Ammon's horn (tissue), 1 donor: ENCODE measurements at places on chromosomes 7 and 10.

GRCh38 chr7:105877736-105878135 lies 1.3 kb upstream of the ATXN7L1 start:
- no peak for DNase-seq

DNA sequence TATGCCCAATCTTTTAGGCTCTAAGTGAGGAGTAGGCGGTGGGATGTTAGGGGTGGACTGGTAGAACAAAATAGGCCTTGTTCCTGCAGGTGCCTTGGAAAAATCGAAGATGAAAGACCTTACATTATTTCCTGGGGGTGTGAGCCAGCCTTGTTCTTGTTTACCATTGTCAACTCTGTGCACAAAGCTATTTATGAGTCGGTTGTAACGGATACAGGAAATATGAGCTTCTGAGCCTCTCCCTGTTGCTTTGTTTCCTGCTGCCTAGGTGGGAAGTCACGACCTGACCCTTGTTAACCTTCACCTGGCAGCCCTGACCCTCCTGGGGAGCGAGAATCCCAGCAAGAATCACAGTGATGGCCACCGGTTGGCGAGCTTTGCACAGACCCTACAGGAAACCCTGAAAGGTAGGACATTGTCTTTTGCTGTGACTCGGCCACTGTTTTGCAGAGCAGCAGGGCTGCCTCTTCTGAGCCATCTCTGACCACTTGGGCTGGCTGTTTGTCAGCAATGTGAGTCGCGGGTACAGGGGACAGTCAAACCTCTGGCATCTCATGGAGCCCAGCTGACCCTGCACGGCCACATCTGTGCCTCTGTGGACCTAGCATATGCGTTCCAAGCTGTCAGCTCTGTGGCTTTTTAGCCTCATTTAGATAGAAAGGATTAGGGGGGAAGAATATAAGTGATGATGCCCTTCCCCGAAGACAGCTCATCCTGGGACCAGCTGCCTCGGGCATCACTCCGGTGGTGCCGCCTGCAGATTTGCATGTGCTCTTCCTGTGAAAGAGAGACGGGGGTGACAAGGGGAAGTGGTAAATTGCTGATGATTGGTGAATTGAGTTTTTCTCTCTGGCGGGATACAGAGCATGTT lies 102.1 kb upstream of the ANLN start:
- peak; percentile 74 for DNase-seq

GRCh38 chr7:151704299-151704959 lies 172.5 kb downstream of the PRKAG2 start:
- no peak for DNase-seq

GRCh38 chr7:24829787-24830186 lies 72.5 kb upstream of the GSDME start:
- DNase-seq: no peak

DNA sequence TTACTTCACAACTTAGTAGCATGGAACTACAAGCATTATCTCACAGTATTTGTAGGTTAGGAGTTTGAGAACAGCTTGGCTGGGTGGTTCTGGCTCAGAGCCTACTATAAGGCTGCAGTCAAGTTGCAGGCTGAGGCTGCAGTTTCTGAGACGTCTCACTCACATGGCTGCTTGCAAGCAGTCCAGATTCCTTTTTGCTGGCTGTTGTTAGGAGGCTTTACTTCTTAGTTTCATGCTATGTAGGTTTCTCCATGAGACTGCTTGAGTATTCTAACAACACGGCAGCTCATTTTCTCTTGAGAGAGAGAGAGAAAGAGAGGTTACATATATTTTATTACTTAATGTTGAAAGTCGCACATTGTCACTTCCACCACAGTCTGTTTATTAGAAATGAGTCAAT lies 1073.9 kb downstream of the NXPH1 start:
- DNase-seq: no peak

- no peak for DNase-seq
Observed at GRCh38 chr10:74035303-74035702, 37.4 kb downstream of the VCL start.

GRCh38 chr7:101163279-101164070 lies 1.9 kb downstream of the VGF start:
- DNase-seq: no peak

DNA sequence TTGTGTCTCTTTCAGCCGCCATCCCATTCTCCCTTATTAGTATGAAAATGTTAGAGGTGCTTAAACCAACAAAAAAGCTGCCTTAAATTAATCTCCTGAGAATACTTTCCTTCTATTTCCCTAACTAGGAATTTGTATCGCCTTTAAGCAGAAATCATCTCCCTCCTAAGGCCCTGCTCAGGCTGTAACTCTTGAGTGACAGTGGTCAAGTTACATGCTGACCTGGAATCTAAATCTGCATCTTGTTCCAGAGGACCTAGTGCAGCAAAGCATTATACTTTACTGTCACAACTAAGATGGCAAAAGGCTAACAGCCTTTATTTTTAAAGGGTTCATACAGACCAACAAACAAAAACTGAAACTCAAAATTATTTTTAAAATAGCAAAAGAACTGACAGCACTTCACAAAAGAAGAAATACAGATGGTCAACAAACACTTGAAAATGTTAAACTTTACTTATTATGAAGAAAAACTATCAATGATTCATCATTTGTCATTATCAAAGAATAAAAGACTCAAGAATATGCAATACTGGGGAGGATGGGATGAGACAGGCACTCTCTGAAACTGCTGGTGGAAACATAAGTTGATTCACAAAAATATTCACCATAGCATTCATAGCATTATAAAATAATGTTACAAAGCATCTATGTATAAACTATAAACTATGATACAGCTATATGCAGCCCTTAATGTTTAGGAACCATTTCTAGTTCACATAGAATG lies 11.0 kb downstream of the CYREN start:
- DNase-seq: no peak

- no peak for DNase-seq
Observed at GRCh38 chr7:90688810-90689209, 92.7 kb downstream of the CDK14 start.

GRCh38 chr10:11605807-11606408 lies 5.5 kb downstream of the USP6NL start:
- DNase-seq: no peak

DNA sequence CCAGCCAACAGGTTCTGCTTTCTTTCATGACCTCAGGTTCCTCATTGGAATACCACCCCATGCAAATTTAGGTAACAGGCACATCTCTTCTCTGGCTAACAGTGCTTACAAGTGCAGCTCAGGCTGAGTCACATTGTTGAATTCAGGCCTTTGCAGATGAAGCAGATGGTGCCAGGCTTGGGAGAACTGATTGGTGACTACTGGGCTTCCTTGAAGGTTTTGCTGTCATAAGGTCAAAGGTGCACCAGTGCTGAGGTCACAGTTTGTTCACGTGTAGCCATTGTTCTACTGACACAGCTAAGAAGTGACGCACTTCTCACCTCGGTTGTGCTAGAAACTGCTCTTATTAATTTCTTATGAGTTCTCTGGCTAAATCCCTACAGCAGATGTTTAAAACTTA lies 128.6 kb upstream of the BMPER start:
- no peak for DNase-seq

DNA sequence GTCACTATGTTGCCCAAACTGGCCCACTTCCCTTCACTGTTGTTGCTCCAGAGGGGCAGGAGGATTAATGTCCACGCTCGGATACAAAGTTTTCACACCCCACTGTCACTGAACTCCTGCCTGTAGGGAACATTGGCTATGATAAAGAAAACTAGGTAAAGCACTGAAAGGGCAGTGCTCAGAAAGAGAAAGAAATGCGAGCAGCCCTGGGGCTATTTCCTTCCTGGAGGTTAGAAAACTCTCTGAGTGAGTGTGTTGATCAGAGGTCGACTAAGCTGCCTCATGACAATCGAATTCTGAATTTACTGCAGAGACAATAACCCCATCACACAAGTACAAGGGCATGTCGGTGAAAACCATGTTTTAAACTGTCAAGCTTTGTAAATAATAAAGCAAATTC lies 227.2 kb upstream of the PITRM1 start:
- no peak for DNase-seq

DNA sequence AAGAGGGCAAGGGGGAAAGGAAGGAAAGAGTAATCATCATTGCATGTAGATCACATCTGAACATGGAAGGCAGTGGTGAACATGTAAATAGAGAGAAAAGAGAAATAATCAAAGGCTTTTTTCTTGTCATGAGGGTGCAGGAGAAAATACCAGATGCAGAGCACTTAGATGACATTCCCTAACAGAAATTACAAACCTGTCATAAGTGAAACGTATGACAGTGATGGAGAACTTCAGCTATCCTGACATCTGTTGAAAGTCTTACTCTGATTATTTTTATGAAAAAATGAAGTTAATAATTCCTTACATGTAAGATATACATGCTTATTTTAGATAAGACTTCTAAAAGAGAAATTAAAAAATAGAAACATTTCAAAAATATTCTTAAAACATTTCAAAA lies 54.7 kb downstream of the BRAF start:
- no peak for DNase-seq

GRCh38 chr7:67512481-67512880 lies 515.8 kb downstream of the TYW1 start:
- DNase-seq: no peak

GRCh38 chr10:117408436-117409384 lies 33.5 kb upstream of the PDZD8 start:
- no peak for DNase-seq

- DNase-seq: no peak
Observed at GRCh38 chr7:53604201-53604600, 568.8 kb downstream of the POM121L12 start.

DNA sequence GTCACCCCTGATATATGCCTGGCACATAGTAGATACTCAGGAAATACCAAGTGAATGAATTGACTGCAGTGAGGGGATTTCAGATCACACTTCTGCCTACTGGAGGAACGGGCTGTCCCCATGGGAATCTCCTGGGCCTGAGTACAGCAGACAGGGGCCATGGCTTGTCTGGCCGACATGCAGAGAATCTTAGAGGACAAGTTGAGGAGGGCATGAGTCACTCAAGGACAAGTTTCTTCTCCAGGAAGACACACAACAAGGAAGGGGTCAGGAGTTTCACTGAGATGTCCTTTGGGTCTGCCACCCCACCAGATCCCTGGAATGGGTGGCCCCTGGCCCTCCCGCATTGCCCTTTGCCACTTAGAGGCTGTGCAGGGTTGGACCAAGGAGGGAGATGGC lies 20.7 kb downstream of the PLPP4 start:
- DNase-seq: no peak

DNA sequence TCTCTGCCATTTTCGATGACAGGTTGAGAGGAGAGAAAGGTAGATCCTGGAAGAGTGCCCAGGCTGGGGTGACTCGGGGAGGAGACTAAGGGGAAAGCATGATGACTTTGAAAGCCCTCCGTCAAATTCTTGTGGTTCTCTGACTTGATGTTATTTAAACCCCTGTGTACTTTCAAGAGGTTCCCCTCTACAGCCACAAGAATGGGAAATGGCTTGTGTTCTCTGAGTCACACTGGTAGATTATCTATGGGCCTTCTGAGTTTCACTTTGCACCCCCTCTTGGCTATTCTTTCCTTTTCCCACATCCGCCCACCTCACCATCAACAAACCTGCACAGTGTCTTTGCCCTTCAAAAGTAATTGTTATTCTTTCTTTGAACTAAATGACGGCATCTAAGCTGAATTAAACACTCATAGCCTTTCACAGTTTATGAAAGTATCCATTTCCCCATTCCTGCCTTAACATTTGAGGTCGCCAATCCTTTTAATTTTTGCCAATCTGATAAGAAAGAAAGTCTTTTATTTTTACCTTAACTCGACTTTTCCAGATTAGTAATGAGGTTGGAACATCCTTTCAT lies 24.1 kb downstream of the PRF1 start:
- no peak for DNase-seq

DNA sequence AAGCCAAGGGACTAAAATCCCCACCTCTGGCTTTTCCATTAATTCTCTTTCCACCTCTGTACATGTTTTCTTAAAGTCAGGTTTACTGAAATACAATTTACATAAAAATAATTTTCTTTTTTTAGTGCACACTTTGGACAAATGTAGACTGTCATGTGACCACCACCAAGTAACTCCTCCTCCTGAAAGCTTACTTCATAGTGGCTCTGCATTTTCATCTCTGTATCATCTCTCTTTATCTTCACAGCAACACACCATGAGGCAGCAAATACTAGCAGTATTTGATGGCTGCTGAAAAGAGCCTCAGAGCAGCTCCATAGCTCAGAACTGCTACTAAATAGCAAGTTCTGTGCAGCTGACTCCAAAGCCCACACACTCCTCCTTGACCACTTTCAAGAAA lies 17.3 kb downstream of the WDFY4 start:
- no peak for DNase-seq

DNA sequence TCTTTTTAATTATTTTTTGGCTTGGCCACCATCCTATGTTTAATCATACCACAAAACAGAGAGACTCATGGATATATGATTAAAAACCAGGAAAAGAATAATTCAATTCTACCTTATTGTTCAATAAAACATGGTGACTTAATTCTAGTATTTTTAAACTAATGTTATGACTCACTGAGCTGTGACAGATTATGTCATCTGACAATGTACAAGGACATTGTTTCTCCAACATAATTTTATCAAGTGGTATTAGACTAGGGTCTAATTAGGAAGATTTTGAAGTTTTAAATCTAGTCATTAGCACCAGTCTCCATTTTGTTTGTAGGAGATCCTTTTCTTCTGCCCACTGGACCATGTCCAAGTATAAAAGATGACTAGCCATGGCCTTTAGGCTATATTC lies 199.3 kb upstream of the MDFIC start:
- no peak for DNase-seq

GRCh38 chr10:44569193-44570091 lies 184.5 kb upstream of the CXCL12 start:
- DNase-seq: peak; percentile 53

DNA sequence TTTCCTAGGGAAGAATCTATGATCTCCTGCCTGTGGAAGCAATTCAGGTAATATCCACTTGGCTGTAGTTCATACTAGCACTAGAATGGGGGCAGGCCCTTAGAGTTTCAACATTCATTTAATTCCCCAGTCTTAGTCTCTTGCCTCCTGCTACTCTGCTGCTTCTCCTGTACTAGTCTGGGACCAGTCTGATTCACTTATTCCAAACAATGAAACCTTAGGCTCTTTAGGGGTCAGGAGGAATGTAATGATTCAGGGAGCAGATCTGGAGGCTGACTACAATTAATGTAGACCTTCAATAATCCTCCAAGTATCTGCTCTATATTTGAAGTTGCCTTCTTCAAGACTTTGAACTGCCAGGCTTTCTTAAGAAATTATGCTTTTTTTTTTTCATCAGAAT lies 101.8 kb downstream of the GNAT3 start:
- DNase-seq: no peak

- no peak for DNase-seq
Observed at GRCh38 chr10:17026686-17027485, 102.7 kb downstream of the CUBN start.
